ENCODE measurements at places on chromosomes 4 and X.

DNA sequence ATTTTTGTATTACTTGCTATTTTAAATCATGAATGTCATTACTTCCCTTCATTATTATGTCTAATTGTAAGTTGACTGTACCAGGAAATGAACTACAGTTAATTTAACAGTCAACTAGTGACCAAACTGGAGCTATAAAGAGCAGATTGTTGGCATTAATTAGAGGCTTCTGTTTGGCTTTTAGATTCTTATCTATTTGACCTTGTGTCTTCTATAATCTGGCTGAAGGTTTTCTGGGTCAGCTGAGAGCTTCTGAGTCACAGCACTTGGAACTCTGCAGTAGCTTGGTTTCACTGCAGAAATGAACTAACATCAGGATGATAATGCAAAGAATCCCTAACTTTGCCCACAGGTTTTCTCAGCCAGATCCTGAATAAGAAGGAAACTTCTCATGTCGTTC, 169.2 kb upstream of the LEF1 start:
- DNase-seq, result peak; percentile 40

DNA sequence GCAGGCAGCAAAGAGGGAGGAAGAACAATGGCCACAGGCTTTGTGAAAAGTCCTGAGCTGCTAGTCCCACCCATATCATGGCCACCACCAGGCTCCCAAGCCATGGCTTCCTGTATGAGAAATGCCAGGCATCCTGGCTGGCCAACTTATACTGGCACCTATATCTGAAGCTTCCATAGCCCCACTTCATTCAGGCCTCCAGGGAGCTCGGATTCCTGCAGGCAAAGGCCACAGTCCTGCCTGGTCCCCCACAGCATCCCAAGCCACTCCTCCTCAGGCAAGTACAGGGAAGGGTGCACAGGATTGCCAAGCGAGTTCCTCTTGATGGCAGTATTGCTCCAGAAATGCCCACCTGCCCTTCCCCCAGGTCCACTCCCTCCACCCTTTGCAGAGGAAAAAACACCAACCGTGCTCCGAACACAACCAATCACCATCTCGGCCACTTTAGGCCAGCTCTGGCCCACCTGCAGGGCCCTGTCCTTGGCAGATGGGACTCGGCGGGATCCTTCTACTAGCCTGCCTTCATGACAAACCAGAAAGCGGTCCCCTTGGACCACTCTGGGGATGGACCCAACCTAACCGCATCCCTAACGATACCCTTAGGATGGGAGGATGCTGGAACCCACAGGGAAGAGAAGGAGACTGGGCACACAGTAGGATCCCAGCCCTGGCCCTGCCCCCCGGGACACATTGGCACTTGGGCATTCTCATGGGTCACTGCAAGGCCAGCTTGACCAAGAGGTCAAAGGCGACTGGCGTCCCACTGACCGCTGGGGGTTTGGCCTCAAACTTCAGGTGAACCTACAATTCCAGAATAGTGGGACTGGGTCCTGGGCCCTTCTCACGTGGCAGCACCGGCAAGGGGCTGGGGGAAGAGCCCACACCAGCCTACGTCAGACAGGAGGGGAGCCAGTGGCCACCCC, 220.4 kb upstream of the AGTR2 start:
- no peak for DNase-seq

DNA sequence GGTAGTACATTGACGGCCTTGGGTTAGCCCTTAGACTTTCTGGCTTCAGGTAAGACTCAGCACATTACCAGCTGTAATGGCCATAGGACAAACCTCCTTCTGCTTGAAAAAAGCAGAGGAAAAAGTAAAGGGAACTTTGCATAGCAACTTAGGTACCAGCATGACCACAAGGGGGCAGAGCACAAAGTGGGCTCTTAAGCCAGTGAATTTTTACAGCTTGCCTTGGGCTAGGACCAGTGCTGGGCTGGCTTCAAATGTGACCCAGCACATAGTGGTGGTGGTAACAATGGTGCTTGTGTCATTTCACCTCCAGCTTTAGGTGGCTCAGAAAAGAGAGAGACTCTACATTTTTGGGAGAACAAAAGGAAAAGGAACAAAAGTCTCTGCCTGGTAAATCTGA, 66.1 kb downstream of the KLHL4 start:
- no peak for DNase-seq

DNA sequence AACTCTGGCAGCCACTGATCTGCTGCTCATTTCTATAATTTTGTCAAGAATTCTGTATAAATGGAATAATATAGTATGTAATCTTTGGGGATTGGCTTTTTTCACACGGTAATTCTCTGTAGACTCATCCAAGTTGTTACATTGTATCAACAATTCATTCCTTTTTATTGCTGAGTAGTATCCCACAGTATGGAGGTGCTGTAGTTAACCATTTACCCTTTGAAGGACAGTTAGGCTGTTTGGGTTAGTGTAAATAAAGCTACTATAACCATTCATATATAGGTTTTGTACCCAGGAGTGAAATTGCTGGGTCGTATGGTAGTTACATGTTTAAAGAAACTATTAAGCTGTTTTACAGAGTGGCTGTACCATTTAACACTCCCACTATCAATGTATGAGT, 157.0 kb upstream of the NDP start:
- no peak for DNase-seq

DNA sequence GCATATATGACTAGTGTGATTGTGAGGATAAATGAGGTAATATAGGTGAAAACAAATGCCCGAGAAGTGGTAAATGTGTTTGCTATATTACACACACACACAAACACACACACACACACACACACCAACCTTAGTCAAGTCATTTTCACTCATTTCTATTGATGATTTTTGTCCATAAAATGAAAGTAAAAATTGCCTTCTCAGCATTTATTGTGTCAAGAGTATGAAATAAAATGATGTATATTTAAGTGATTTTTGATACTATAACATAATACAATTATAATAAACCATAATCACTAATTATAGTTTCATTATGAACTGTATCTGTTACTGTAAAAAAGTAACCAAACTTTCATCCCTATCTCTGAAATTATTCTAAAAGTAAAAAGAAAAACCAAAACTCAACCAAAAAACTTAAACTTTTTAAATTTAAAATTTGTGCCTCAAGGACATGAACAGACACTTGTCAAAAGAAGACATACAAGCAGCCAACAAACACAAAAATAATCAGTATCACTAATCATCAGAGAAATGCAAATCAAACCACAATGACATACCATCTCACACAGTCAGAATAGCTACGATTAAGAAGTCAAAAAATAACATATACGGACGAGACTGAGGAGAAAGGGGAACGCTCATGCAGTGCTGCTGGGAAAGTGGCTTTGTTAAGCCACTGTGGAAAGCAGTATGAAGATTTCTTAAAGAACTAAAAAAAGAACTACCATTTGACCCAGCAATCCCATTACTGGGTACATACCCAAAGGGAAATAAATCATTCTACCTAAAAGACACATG, 601.0 kb downstream of the TMA16 start:
- DNase-seq, result no peak

- DNase-seq, result no peak
Measured at GRCh38 chr4:53785996-53786395, 194.7 kb upstream of the LNX1 start.

DNA sequence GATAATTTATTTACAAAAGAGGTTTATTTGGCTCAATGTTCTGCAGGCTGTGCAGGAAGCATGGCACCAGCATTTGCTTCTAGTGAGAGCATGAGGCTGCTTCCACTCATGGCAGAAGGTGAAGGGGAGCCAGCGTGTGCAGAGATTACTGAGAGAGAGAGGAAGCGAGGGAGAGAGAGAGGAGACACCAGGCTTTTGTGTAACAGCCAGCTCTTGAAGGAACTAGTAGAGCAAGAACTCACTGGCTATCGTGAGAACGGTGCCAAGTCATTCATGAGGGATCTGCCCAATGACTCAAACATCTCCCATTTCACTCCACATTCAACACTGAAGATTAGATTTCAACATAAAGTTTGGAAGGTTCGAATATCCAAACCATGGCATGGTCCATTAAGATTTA, 12.7 kb downstream of the GUCY1A1 start:
- DNase-seq, result no peak

- no peak for DNase-seq
Measured at GRCh38 chrX:23372220-23372902, 37.7 kb downstream of the PTCHD1 start.

- DNase-seq, result no peak
Measured at GRCh38 chrX:152912106-152912505, 14.2 kb downstream of the ZNF185 start.

DNA sequence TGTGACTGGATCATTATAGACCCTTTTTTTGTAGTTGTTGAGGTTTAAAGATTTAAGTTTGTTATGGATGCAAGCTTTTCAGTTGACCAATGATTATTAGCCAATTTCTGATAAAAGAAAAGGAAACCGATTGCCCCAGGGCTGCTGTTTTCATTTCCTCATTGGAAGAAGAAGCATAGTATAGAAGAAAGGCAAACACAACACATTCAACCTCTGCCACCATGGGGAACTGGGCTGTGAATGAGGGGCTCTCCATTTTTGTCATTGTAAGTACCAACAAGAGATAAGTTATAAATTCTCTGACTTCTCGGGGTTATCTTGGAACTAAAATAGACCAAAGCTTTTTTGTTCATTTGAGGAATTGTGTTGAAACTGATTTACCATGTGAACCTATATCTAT, at the start of gene CYBB:
Gene CYBB (plus strand): TSS at position 203 of the 400 bp plus-strand sequence. CDS start 19 bp downstream, at position 222.
- DNase-seq, result no peak

DNA sequence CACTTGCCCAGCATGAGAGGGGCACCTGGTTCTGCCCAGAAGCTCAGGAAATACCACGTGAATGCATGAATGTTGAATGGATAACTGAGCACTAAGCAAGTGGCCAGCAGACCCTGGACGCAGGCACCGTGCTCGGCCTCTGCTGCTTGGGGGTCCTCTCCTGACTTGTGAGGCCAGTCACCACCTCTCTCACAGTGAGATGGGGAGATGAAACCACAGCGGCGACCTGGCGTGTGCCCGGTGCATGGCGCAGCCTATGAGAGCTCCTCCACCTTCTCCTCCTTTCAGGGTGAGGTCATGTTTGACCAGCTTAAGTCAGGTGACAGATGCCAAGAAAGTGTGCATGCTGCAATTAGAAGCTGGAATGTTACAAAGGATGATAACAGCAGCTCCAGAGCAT, 75.5 kb downstream of the HMX1 start:
- no peak for DNase-seq

DNA sequence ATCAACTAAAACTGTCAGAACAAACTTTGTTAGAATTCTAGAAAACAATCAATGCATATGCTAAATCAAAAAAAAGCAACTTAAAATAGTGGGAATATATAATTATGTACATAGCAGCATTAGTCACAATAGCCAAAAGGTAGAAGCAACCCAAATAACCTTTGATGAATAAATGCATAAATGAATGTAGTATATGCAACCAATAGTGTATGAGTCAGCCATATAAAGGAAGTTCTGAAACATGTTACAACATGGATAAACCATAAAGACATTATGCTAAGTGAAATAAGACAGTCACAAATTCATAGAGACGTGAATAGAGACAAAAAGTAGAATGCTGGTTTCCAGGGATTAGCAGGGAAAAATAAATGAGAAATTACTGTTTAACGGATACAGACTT, 762.8 kb upstream of the INTU start:
- DNase-seq, result no peak

- DNase-seq, result no peak
Measured at GRCh38 chrX:40076750-40077575, 20.8 kb downstream of the BCOR start.

- no peak for DNase-seq
Measured at GRCh38 chr4:76226418-76226817, 12.8 kb upstream of the SCARB2 start.

GRCh38 chr4:151322570-151322969, 2.8 kb downstream of the SH3D19 start:
- no peak for DNase-seq

DNA sequence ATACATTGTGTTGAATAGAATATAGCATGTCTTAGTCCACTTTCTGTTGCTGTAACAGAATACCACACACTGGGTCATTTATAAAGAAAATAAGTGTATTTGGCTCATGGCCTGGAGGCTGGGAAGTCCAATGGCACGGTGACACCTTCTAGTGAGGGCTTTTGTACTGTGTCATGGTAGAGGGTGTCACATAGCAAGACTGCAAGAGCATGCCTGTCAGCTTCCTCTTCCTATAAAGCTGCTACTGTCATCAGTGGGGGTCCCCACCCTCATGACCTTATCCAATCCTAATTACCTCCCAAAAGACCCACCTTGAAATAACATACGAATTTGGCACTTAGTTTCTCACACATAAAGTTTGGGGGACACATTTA, 193.2 kb downstream of the PTTG2 start:
- no peak for DNase-seq

DNA sequence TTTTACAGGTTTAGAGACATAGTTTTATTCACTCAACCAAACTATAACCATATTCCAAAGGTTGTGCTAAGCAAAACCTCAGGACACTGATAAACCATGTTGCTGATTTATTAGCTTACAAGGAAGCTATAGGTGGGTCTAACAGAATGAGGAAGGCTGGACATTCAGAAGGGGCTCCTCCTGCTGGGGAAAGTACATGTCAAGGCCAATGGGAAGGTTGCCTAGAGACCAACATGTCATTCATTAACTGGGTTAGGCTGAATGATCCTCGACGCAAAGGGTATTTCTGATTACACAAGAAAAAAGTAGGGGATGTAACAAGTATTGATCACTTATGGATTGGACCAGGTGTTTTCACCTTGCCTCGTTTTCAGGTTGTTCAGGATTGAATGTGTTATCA, 30.3 kb downstream of the SLC10A6 start:
- no peak for DNase-seq

- no peak for DNase-seq
Measured at GRCh38 chr4:75919920-75920319, 17.7 kb upstream of the PPEF2 start.

DNA sequence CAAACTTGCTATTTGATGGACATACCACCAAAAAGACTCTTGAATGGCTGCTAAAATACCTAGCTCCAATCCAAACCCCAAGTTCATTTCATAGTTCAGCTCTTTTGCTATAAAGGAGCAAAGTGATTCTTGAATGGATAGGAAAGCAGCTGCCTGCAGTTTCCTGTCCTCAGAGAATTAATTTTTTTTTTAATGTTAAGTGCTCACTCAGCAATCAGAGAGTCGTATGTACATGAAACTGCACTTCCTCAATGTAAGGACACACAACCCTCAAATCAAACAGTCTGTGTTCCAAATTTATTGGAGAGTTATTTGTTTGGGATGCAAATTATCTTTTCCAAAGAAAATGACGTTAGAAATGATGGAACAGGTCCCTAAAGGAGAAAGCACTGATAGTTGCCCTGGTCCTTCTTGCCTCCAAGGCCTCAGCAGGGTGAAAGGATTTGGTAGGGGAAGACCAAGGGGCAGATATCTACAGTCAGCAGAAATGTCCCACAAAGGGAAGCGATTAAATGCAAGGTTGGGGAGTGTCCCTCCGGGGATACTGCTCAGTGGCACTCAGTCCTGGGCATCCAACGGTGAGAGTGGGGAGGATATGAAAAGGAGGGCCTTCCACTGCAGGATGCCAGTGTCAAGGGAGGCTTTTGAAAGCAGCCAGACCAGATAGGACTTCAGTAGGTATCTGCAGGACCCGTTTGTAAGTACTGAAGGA, 67.2 kb upstream of the RASGEF1B start:
- DNase-seq, result no peak

GRCh38 chr4:151488968-151489367, 80.0 kb downstream of the FHIP1A start:
- no peak for DNase-seq
